ENCODE measurements at places on chromosomes 6 and 20. TPM values are rescaled to one million over a fixed set of nuclear protein-coding genes. Genes with fewer than 3 reads are reported as not detected.

WFDC10B gene
- total RNA-seq: not detected

TRIM38 gene
- total RNA-seq: 25.1 TPM

FAM210B gene
- 37.3 TPM for total RNA-seq

UBE2V1 gene
- 98.4 TPM for total RNA-seq

IL20RA gene
- total RNA-seq: 0.54 TPM

CYB5R4 gene
- 9.1 TPM for total RNA-seq

DCDC2 gene
- not detected for total RNA-seq

DNA sequence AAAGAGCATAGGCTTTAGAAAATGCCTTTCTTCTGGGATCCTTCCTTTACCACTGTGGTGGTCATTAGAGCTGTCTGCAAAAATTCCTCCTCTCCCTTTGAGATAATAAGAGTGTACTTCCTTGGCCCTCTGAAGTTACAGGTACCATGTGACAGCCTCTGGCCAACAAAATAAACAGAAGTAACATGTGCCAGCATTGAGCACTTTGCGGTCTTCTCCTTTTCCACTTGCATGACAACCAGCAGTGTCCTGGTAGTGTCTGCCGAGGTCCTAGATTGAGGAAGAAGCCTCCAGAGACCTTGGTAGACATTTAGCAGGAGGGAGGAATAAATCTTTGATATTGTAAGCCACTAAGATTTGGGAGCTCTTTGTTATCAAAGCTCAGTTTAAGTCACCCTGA is 87.5 kb upstream of the ARID1B start:
- DNase-seq: no peak

- no peak for DNase-seq
Measured at GRCh38 chr6:37435816-37436215, 2.8 kb downstream of the CMTR1 start.

DNA sequence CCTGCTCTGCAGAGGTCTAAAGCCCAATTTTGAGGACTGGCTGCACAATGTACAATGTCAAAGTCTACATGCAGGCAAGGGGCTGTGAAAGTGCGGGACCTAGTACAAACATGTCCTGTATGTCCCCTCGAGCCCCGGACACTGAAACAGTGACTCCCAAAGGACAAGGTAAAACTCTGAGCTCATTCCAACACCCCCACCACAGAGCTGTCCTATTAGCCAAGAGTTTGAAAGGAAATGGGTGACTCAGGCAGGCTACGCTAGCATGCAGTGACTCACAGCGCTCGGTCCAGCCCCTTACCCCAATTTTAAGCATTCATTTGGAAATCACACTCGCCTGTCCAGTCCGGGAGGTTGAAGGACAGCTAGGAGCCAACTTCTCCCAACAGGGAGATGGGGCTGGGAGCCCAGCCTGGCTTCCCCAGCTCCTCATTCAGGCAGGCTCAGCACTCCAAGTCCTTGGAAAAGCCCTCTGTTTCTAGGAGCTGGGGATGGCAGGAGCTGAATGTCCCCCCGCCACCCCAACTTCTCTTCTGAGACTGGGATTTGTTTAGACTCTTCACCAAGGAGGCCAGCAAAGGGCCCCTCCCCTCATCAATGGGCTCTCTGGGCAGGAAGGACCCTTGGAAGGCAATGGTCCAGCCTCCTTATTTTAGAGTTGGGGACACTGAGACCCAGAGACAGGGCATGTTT is 3.9 kb downstream of the SDC4 start:
- DNase-seq: peak; percentile 48

GRCh38 chr6:21595285-21596144 is 2.0 kb downstream of the SOX4 start:
- DNase-seq: no peak

- DNase-seq: no peak
Measured at GRCh38 chr6:43744931-43745727, 24.9 kb upstream of the VEGFA start.

DNA sequence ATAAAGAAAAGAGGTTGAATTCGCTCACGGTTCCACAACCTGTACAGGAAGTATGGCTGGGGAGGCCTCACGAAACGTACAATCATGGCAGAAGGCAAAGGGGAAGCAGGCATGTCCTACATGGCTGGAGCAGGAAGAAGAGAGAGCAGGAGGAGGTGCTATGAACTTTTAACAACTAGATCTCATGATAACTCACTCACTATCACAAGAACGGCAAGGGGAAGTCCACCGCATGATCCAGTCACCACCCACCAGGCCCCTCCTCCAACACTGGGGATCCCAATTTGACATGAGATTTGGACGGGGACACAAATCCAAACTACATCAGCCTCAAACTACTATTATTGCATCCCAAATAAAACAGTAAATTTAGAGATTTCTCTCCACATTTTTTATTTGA is 53.6 kb upstream of the CST7 start:
- DNase-seq: no peak

- peak; percentile 40 for DNase-seq
Measured at GRCh38 chr6:42661540-42662153, 60.8 kb downstream of the PRPH2 start.
